Calu3 (cell line): ENCODE measurements at places on chromosomes 12 and 14. TPM values are rescaled to one million over a fixed set of nuclear protein-coding genes. Genes with fewer than 3 reads are reported as not detected.

The GDF3 gene
- not detected in 2 replicates for total RNA-seq

DNA sequence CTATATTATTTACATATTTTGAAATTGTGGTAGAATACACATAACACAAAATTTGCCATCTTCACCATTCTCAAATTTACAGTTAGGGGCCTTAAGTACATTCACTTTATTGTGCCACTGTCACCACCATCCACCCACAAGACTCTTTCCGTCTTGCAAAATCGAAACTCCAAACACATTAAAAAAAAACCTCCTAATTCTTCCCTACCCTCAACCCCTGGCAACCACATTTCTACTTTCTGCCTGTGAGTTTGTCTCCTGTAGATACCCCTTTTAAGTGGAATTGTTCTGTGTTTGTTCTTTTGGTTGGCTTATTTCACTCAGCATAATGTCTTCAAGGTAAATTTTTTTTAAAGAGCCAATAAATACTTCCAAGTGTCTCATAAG is 31.6 kb upstream of the AMIGO2 start:
- H3K27ac ChIP-seq: no peak overlapping the region
- H3K4me3 ChIP-seq: no peak overlapping the region
- no peaks in the 10 kb centered on the region for H3K36me3 ChIP-seq
- no peaks in the 10 kb centered on the region for H3K27me3 ChIP-seq

DNA sequence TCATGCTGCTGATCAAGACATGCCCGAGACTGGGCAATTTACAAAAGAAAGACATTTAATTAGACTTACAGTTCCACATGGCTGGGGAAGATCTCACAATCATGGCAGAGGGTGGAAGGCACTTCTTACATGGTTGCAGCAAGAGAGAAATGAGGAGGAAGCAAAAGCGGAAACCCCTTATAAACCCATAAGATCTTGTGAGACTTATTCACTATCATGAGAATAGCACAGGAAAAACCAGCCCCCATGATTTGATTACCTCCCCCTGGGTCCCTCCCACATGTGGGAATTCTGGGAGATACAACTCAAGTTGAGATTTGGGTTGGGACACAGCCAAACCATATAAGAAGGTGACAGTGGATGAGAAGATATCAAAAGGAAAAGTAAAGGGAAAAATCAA is 78.4 kb downstream of the CATSPERB start:
- no peak overlapping the region for H3K27ac ChIP-seq
- DNase-seq: no peak
- H3K4me3 ChIP-seq: no peak overlapping the region
- peaks cover 14% of the 10 kb centered on the region for H3K4me1 ChIP-seq

- peaks cover 31% of the 10 kb centered on the region for H3K27me3 ChIP-seq
- no peak overlapping the region for H3K27ac ChIP-seq
- no peak for DNase-seq
- no peaks in the 10 kb centered on the region for H3K36me3 ChIP-seq
- H3K4me3 ChIP-seq: no peak overlapping the region
- H3K4me1 ChIP-seq: no peaks in the 10 kb centered on the region
These were observed 116.7 kb downstream of the SNAPC1 start for GRCh38 chr14:61878931-61879330.
